Stimulated activated CD4-positive, alpha-beta T cell treated with anti-CD3 and anti-CD28 coated beads, TNF-alpha, amount 100 ng/mL, for 48 hours (primary cell): ENCODE measurements at places on chromosomes 1 and 21.

GRCh38 chr1:177138347-177138746 is 26.2 kb downstream of the ASTN1 start:
- no peak for DNase-seq

GRCh38 chr1:109786112-109786480 is 22.4 kb upstream of the EPS8L3 start:
- no peak for DNase-seq

DNA sequence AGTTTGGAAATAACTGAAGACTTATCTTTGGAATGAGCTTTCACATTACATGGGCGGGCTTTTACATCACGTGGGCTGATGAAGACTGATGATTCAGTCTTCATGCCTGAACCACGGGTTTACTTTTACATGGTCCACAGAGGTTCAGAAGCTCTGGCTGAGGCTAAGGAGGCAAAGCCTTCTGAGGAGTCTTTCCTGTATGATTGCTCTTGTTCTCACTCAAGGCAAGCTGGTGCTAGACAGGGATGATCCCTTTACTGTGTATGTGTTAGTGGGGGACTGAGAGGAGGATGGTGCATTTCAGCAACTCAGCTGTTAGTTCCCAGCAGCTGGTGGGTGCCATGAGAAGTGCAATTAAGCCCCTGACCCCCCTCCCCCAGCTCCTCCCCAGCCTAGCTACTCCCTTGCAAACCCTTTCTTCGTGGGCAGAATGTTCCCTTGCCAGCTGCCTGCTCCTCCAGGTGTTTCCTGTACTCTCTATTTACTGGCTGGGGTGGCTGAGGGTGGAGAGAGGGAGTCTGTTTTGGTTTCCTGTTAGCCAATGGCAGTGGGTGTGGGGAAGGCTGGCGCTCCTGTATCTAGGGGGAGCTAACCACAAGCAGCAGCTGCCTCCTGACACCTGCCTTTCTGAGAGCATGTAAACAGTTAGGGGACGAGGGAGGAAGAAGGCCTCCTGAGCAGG is 15.4 kb downstream of the BTG2 start:
- no peak for DNase-seq

DNA sequence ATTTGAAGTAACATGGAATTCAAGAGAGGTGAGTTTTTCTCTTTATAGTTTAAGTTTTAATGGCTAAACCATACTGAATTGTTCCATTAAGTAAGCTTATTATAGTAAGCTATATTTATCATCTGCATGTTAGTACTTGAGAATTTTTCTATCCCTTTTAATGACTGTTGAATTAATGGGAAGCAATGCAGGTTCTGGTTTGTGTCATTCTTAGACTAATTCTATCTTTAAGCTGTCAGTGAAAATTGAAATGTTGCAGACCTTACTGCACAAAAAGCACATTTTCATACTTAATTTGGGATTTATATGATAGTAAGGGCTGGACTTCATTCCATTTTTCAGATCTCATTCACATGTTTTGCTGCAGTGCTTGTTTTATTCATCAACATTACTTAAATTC is 25.9 kb downstream of the SRSF11 start:
- no peak for DNase-seq

DNA sequence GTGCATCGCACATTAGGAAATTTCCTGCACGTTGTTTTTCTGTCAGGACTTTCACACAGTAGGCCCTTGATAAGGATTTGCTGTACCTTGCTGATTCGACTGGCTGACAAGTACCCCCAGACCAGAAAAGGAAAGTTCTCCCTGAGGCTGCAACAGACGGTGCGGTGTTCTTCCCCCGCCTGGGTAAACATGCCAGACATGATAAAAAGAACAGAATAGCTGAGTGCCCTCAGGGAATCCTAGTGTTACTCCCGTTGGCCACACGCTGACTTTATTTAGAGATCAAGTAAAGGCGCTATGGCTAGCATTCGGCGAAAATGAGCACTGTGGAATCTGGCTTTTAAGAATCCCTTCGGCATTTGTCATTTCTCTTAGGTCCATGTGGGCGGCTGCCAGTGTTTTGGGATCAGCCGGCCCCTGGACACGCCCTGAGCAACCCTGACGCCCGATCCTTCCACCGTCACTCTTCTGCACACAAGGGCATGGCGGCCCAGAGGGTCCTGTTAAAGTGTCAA is 607.7 kb downstream of the KIF26B start:
- no peak for DNase-seq

DNA sequence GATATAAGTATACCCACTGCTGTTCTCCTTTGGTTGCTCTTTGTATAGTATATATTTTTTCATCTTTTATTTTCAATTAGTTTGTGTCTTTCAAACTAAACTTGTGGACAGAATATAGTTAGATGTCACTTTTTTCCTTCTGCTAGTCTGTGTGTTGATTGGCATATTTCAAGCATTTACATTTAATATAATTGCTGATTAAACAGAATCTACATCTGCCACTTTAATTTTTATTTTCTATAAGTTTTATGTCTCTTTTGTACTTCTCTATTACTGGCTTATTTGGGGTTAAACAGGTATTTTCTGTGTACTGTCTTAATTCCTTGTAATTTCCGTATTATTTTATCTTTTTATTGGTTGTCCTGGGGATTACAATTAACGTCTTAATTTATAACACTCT is 74.4 kb upstream of the CHODL start:
- DNase-seq = no peak

DNA sequence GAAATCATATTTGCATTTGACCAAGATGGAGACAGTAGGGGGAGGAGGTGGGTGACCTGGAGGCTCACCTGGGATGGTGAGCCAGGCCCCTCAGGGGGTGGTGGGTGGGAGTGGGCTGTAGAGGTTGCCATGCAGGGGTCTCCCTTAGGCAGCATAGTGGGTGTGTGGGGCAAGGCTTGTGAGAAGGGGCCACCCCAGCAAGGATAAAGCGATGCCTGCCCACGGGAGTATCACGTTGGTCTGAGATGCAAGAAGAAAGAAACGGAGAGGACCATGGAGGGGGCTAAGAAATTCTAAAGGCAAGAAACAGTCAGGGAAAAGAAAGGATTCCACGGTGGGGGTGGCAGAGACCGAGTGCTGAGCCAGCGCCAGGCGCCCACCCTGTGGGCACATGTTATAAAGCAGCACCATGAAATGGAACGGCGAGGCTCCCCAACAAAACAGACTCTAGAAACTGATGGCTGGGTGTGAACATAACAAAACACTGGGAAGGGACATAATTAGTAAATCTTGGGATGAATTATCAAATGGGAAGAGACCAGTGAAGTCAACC is 11.7 kb upstream of the C2CD2 start:
- no peak for DNase-seq

DNA sequence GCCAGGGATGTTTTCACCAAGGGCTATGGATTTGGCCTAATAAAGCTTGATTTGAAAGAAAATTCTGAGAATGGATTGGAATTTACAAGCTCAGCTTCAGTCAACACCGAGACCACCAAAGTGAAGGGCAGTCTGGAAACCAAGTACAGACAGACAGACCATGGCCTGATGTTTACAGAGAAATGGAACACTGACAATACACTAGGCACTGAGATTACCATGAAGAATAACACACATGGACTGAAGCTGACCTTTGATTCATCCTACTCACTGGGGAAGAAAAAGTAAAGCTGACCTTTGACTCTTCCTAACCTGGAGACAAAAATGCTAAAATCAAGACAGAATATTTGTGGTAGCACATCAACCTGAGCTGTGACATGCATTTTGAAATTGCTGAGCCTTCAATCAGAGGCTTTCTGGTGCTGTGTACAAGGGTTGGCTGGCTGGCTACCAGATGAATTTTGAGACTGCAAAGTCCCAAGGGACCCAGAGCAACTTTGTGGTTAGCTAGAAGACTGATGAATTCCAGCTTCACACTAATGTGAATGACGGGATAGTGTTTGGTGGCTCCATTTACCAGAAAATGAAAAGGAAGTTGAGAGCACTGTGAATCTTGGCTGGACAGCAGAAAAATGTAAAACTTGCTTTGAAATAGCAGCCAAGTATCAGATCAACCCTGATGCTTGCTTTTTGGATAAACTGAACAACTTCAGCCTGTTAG is 190.4 kb upstream of the KCTD3 start:
- DNase-seq = no peak

DNA sequence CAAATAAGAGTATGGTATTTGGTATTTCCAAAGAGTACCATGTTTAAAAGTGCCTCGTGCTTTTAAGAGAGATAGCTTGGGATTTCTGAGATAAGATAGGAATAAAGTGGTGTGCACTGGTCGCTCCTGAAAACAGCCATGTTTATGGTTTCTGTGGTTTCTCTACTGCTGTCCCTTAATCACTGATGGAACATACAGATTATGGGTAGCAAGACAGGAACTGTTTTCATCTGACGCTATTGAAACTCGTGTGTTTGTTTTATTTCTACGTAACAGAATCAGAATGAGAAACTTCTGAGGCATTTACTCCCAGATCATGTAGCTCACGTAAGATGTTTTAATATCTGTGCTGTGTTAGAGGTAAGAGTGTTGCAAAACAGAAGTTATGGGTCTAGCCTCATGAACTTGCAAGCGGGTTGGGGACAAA is 126.0 kb downstream of the KIAA0319L start:
- DNase-seq = no peak

DNA sequence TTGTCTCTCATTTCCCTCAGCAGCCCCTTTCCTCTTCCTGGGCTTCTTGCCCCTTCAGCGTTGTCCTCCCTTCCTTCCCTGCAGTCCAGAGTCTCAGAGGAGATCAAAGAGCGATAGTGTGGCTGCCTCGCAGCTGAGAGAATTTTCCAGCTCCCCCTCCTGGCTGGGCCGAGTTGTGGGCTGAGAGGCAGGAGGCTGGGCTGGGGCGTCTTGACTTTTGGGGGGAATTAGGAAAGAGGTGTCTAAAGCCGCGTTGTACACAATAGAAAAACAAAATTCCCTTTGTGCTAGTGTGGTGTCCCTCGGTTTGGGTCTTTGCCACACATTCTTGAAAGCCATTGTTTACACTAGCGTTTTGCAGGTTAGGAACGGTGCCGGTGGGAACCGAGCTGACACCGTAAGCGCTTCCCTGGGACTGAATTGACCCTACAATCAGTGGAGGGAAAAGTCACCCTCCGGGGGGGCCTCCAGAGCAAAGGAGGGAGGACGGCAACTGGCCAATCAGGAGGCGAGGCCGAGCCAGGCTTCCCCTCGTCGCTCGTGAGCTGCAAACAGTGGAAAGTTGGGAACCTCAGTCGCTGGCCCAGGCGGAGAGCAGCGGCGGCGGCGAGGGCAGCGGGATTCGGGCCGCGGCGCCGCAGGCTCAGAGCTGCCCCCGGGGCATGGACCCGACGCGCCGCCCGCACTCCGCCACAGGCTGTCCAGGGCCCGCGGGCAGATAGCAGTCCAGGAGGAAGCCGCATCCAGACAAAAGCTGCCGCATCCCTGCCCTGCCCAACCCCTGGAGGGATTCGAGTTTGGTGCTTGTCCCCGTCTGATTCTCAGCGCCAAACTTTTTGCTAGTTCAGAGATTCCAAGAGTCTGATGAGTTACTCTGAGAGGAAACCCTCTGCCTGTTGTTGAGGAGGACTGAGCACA is at the start of gene HMCN1:
HMCN1 (plus strand) TSS at position 574 of the 918 bp plus-strand sequence. CDS start 389 bp downstream, outside the sequence.
- DNase-seq = no peak

DNA sequence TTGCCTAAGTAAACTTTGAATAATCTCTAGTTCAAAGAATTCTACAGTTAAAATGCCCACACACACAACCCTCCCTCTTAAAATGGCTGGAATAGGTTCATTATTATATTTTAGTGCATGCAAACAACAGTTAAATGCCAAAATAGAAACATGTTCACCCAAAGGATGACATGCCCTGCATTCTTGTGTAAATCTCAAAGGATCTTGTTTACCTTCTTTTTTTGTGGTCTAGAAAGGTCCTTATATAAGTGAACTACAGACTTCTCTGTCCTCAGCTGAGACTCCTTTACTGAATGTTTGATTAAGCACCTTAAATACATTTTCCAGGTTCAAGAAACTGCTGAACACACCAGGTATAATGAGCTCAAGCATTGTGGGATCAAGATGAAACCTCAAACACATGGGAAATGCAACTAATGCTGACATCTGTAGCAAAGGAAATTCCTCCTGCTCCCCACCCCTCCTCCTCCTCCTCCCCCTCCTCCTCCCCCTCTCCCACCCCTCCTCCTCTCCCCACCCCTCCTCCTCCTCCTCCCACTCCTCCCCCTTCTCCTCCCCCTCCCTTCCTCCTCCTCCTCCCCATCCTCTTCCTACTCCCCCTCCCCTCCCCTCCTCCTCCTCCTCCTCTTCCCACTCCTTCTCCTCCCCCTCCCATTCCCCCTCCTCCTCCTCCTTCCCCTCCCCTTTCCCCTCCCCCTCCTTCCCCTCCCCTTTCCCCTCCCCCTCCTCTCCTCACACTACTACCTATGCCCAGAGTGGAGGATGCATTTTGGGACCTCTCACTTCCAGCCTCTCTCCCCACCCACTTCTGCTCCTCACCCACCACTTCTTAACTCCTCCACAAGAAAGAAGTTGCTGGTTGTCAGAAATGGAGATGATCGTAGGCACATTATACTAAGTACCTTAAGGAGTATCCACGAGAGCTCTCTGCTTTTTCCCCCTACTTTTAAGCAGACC is 233.9 kb downstream of the MRPL39 start:
- no peak for DNase-seq

DNA sequence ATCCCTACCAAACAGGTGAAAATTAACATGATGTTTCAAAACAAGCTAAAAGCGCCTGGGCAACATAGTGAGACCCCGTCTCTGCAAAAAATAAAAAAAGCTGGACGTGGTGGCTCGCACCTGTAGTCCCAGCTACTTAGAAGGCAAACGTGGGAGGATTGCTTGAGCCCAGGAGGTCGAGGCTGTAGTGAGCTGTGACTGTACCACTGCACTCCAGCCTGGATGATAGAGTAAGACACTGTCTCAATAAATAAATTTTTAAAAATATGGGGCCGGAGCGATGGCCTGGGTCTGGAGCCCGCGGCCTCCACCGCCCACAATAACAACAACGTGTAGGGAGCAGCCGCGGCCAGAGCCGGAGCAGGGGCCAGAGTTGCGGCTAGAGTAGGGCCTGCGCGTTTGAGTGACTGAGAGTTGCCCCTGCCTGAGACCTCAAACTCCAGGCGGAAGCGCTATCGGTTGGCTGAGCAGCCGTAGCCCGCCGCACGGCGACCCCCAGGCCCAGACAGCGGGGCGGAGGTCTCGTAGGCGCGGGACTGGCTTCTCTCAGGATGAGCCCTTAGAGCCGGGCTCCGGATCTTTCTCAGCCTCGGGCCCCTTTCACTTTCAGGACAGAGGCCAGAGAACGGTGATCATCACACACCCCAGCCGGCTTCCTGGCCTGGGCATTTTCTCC is 41.4 kb downstream of the ZMYM1 start:
- DNase-seq = no peak

- DNase-seq = no peak
Measured at GRCh38 chr1:2975466-2976179, 45.6 kb upstream of the ACTRT2 start.

DNA sequence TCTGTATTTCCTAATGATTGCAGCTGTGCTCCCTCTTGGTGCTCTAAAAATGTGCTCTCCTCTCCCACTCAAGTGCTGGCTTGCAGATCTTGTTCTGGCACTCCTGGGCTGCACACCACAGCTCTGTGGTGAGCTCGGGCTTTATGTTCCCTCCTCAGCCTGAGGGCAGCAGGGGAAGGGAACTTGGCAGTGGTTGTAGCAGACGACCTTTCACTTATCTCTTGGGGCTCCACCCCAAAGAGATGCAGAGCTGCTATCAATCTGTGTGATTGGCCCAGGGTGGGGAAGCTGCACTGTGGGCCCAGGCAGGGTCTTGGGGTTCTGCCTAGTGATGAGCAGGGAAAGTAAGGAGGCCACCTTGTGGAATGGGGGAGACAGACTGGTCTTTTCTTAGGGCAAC is 143.5 kb upstream of the GORAB start:
- DNase-seq = no peak
